ENCODE measurements at places on chromosomes 2 and 18. TPM values are rescaled to one million over a fixed set of nuclear protein-coding genes. Genes with fewer than 3 reads are reported as not detected.
A peak's percentile ranks its signal among the peaks of the same experiment; 100 is the strongest.

FAHD2A gene
- total RNA-seq, result 34.1 TPM

DNA sequence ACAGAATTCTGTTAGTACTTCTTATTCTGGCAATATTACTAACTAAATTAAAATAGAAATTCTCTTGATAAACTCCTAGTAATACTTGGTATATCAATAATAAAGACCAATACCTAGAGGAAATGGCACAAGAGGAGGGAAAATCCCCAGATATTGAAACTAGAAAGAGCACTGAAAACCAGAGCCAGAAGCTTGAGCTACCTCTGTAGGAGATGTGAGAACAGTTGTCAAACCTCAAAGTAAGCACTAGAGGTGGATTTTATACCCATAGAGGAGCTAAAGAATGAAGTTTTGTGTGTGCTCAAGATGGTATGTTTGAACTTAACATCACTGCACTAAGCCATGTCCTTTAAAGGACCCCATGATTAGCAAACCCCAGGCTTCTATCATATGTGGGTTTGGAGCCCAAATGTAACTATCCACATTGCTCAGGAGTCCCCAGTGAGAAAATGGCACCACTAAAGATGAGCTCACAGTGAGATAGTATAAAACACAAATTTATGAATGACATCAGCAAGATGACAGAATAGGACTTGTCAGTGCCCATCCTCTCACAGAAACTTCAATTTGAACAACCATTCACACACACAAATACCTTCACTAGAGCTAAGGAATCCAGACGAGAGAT is 122.1 kb downstream of the PKP4 start:
- DNase-seq, result no peak

DNA sequence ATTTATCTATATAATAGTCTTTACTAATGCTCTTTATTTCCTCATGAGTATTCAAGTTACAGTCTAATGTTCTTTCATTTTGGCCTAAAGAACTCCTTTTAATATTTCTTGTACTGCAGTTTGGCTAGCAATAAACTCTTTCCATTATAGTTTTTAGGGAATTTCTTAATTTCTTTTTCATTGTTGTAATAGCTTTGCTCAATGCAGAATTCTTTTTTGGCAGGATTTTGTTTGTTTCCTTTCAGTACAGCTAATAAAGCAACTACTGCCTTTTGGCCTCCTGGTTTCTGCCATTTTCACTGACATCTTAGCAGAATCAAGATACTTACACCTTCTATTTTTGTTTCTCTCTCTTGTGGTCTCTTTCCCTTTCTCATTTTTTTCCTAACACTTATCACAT is 390.4 kb upstream of the RGPD4 start:
- no peak for DNase-seq

GRCh38 chr2:62768615-62769014 is 63.1 kb downstream of the EHBP1 start:
- DNase-seq, result no peak

DNA sequence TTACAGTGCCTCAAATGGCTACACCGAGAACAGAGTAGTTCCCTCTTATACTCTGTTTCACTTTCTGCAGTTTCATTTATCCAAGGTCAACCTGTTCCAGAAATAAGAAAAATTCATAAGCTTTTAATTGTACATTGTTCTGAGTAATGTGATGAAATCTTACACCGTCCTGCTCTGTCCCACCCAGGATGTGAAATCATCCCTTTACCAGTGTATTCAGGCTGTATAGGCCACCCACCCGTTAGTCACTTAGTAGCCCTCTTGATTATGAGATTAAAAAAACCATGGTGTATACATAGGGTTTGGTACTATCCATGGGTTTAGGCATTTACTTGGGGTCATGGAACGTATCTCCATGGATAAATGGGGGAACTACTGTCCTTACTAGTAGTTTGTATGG is 29.8 kb downstream of the STARD6 start:
- DNase-seq, result no peak

GRCh38 chr2:238813109-238813508 is 34.8 kb upstream of the TWIST2 start:
- DNase-seq, result no peak

CEP68 gene
- total RNA-seq, result 26.8 TPM

- no peak for DNase-seq
Measured at GRCh38 chr2:10234013-10234306, 68.7 kb upstream of the HPCAL1 start.

DNA sequence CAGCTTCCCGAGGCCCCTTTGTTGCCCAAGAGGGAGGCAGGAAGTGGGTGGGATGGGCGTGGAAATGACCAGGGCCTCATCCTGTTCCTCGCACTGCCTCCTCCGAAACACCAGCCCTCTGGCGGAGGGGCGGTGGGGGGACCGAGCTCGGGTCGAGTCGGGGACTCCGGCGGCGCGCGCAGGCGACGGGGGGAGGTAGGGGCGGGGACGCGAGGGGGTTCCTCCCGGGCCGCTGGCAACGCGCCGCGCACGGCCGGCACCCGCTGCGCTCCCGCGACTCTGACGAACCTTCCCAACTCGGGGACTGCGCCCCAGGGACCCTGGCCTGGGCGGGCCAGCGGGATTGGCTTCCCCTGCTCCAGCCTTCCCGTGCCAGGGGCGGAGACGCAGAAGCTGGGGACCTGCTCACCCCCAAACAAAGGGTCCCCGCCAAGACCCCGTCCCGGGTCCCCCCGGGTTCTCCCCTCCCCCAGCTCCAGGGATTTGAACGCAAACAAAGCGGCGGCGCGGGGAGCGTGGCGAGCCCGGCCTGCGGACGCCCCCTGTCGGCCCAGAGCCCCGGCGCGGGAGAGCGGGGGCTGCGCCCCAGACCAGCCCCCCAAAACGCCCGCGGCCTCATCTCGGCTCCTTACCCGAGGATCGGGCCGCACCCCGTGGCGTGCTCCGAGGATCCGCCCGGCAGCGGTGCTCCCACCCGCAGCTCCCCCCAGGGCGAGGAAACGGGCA is 1.2 kb downstream of the SEMA4C start:
- DNase-seq, result peak; percentile 93

FLACC1 gene
- 6.7 TPM for total RNA-seq

SP5 gene
- total RNA-seq, result not detected

DNA sequence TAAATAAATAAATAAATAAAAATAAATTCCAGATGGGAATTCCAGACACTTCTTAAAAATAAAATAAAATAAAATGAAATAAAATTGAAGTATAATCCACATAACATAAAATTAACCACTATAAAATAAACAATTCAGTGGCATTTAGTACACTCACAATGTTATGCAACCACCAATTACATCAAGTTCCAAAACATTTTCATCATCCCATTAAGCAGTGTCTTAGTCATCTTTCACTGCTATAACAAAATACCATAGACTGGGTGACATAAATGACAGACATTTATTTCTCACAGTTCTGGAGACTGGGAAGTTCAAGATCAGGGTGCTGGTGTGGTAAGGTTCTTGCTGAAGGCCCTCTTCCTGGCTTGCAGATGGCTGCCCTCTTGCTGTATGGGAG is 22.6 kb upstream of the PROKR1 start:
- DNase-seq, result no peak

INO80C gene
- total RNA-seq, result 17.0 TPM

DNA sequence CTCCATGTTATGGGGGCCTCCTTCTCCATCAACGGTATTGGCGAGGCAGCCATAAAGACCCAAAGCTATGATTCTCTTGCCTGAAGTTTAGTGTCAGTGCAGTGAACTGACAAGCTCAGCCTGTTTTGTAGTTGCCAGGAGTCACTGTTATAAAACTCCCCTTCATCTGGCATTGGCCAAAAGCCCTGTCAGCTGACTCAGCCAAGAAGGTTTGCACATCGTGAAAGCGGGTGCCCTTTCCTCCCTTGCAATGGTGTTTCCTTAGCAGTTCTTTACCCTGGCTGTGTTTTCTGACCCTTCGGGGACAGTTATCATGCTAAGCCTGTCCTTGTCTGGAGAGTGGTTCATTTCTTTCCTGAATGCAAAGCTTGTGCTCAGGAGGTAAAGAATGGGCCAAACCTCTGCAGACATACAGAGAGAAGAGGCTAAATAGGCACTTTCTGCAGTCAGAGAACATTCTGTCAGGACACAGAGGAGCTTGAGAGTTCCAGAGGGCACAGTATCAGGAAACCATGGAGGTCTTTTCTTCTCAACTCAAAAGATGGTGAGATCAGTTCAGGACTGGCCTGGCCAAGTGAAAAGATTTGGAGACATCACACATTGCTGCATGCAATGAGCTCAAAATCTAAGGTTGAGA is 414.2 kb downstream of the ZNF521 start:
- DNase-seq, result no peak

- no peak for DNase-seq
Measured at GRCh38 chr2:164186591-164186990, 434.7 kb downstream of the GRB14 start.

DNA sequence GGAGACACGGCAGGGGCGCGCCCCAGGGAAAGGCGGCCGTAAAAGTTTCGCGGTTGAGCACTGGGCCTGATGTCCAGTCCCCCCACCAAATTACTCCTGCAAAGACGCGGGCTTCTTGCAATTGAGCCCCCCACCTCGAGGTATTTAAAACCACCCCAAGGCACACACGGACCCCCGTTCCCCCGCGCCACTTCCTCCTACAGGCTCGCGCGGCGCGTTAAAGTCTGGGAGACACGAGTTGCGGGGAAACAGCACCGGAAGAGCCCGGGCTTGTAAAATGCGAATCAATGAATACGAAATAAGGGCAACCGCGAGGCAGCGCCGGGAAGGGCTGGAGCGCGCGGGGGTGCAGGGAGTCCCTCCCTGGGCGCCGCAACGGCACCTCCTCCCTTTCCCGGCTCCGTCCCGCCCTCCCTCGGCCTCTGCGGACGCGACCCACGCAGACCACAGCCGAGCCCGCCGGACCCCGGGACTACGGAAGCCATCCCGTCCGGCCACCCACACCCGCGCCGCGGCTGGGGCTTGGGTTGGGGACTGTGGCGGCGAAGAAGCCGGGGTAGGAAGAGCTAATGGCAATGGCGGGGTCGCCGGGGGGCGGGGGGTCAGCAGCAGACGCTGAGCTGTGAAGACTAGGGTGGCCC is 918 bp upstream of the NETO1 start:
- no peak for DNase-seq

SLC14A1 gene
- total RNA-seq, result 19.4 TPM

DNA sequence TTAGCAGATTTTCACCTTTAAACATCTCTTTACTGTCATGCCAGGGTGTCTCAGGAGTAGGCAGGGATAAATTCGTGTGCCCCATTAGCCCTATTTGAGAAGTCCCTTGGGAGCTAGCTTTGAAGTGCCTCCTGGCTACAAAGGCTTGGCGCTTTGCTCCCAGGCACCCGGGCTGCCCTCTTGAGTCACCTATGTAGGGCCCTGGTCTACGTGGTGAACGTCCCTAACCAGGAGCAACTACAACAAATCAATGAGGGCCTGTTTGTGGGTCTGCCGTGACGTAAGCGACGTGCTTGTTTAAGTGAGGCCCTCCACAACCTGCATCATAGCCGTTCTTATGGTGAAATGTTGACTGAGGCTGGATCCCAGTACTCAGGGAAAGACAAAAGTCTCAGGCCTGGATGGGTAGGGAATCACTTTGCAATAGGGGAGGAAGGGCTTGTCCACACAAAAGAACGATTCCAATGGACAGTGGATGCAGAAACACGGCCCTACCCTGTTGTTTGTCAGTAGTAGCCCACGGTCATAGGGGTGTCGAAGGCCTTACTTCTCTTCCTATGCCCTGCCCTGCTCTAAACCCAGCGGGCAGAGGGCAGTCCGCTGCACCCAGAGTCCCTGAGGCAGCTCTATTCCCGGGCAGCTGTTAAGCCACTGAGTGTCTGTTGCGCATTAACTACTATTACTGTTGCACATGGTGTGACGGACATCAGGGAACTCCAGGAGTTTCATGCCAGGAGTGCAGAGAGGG is 93.9 kb downstream of the INHBB start:
- DNase-seq, result no peak

GRCh38 chr2:106120432-106120831 is 73.7 kb downstream of the UXS1 start:
- DNase-seq, result no peak

SERPINB12 gene
- not detected for total RNA-seq
